ENCODE measurements at places on chromosomes 12 and 14.
A peak's percentile ranks its signal among the peaks of the same experiment; 100 is the strongest.

- DNase-seq = no peak
Observed at GRCh38 chr12:116338064-116338846, 60.8 kb upstream of the MED13L start.

- DNase-seq = no peak
Observed at GRCh38 chr12:19912991-19913390, 455.3 kb upstream of the PDE3A start.

DNA sequence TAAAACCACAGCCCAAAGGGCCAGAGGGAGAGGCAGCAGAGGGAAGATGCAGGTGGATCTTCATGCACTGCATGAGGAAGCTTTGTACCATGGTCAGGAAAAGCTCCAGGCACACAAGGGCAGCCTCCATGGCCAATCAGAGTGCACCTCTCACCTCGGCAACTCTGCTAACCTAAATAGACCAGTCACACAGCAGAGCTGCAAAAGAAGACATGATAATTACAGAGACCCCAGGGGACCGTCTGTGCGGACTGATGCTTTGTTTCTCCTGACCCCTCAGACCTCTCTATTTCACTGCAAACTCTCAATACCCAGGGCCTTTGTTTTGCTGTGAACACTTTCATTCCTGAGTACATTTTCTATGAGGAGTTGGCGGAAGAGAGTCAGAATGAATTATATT lies 10.7 kb upstream of the TCL1B start:
- DNase-seq = no peak

GRCh38 chr12:90690120-90690519 lies 264.9 kb downstream of the CCER1 start:
- DNase-seq = no peak

DNA sequence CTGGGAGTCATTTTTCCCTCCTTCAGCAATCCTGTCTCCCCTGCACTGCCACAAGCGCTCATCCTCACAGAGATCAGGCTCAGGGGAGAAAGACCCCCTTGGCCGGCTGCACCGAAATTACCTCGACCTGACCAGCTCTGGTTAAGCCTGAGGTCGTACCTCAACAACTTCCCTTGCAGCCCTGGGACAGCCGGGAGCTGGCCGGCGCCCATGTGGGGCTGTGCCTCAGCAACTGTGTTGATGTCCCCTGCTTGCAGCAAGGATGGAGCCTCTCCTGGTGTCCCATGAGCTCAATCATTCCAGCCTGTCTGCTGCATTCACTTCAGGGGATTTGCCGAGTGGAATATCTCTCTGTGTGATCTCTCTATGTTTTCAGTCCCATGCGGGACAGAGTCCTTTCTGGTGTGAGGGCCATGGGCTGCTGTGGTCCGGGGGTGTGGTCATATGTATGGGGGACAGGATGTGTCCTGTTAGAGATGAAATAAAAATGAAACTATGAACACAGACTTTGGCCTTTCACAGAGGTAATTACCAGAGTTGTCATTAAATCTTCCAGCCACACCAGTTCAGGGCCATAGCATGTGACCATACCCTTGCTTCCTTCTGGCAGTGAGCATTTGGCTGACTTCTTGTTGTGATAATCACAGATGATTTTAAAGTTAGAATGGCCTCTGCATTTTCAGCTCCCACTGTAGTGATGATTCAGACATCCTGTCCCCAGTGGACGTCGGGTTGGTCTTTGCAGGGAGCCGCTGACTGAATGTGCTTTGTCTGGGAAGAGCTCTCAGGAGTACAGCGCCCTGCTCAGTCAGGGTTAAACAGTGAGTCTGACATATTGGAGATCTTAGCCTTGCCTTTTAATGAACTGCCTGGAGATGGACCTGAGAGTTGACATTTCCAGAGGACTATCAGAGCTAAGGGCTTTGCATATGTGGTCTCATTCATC lies 405.9 kb downstream of the AACS start:
- DNase-seq = peak; percentile 30

DNA sequence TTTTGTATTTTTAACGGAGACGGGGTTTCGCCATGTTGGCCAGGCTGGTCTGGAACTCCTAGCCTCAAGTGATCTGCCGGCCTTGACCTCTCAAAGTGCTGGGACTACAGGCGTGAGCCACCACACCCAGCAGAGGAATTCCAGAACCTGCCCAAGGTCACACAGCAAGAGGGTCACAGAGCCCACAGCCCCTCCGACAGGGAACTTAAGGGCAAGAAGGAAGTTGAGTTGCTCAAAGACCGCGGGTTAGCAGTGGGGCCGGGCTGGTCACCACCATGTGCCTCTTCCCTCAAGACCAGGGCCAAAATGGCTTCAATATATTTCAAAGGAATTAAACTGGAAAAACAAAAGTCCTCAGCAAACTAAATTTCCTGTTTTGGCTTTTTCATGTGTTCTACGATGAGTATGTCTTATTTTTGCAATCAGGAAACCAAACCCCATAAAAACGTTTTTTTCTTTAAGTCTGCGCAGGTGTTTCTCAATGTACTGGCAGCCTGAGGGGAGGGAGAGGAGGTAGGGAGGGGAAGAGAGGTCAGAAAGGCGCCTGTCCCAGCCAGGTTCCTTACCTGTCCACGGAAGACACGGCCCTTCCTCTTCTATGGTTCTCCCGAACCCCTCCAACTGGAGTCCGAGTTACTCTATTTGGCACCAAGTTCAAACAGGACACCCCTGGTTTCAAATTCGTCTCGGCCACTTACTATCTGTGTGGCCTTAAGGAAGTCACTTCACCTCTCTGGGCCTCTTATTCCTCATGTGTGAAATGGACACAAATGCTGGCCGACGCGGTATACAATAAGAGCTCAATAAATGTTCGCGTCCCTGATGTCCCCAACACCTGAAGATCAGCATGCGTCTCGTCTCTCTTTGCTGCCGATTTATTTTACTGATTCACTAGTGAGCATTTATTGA lies 778 bp downstream of the SLC8B1 start:
- DNase-seq = peak; percentile 22

GRCh38 chr12:101793401-101793800 lies 37.4 kb downstream of the GNPTAB start:
- DNase-seq = peak; percentile 23

DNA sequence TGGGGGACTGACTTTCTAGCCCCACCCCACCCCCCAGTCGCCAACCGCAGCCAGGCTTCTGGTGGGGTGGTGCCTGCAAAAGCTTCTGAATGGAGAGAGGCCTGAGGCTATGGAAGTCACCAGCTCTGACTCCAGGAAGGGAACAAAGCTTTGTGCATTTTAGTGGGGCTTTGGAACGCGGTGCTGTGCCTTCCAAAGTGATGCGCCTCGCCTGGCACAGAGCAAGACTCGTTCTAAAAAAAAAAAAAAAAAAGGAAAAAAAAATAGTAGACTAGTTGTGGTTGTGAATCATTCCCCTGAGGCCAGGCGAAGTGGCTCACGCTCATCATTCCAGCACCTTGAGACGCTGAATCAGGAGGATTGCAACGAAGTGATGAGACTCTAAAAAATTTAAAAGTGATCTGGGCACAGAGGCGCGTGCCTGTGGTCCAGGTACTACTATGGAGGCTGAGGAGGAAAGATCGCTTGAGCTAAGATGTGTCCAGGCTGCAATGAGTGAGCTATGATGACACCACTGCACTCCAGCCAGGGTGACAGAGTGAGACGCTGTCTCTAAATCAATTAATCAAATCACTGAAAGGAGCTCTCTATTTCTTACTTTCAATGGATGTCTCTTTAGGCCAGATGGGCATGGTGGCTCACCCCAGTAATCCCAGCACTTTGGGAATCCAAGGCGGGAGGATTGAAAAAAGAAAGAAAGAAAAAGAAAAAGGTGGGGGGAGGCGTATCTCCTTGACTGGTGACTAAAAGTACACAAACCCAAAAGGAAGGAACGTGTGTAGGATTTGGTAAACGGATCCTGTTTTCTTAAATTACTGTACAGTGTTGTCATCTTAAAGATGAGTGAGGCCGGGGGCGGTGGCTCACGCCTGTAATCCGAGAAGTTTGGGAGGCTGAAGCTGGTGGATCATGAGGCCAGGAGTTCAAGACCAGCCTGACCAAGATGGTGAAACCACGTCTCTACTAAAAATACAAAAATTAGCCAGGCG lies 259.6 kb upstream of the ALG10B start:
- DNase-seq = no peak

DNA sequence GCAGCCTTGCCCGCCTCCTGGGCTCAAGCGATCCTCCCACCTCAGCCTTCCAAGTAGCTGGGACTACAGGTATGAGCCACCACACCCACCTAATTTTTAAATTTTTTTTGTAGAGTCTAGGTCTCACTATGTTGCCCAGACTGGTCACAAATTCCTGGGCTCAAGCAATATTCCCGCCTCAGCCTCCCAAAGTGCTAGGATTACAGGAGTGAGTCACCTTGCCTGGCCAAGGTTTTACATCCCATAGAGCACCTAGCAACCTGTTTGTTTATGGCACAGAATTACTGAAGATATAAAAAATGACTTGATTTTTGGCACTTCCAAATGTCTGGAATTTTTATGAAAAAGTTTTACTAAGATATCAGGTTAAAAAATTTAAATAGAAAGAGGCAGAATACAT lies 16.5 kb downstream of the MYO1A start:
- no peak for DNase-seq

All from GM06990 (cell line).